Suppressor macrophage (primary cell): ENCODE measurements at places on chromosomes 3 and 15.

- no peak for DNase-seq
Measured at GRCh38 chr3:49759226-49759625, 27.1 kb downstream of the IP6K1 start.

- DNase-seq = no peak
Measured at GRCh38 chr3:98534734-98535133, 3.0 kb downstream of the GPR15 start.

GRCh38 chr15:41024131-41024530, 70.9 kb downstream of the CHAC1 start:
- DNase-seq = no peak

- DNase-seq = no peak
Measured at GRCh38 chr15:30923429-30923828, 19.7 kb downstream of the FAN1 start.

- no peak for DNase-seq
Measured at GRCh38 chr3:144119633-144120032, 148.0 kb downstream of the DIPK2A start.

DNA sequence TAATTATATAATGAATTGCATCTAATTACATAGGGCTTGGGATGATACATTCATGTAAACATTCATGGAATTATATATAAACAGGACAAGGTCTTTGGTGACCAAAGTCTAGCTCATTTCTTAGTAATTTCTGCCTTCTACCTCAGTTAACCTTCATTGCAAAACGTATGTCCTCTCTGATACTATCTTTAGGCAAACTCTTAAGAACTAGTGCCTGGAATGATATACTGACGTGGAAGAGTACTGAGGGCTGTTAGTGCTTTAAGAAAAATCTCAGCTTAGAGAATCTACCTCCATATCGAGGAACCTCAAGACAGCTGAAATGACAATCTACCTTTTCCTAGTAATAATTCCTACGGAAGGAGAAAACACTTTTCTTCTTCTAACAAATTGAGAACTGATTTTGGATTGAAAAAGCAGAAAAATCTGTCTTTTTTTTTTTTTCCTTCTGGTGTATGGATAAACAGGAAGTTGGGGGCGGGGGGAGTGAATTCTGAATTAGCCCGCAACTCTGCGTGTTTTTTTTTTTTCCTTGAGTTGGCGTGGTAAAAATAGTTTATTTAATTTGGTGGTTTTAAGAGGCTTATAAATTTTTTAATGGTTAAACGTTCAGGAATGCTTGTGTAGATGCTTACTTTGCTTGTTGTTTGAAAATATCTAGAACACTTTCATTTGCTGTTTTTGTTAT, 43.2 kb downstream of the RARB start:
- peak; percentile 35 for DNase-seq

- DNase-seq = no peak
Measured at GRCh38 chr3:39965461-39965860, 156.1 kb downstream of the MYRIP start.

- DNase-seq = no peak
Measured at GRCh38 chr3:109685084-109686079, 348.0 kb upstream of the DPPA4 start.

- DNase-seq = no peak
Measured at GRCh38 chr3:11534011-11534792, 109.5 kb downstream of the VGLL4 start.

GRCh38 chr15:63414474-63415120, 33.0 kb upstream of the CA12 start:
- no peak for DNase-seq

GRCh38 chr15:76010613-76011012, 1.6 kb downstream of the NRG4 start:
- DNase-seq = no peak

DNA sequence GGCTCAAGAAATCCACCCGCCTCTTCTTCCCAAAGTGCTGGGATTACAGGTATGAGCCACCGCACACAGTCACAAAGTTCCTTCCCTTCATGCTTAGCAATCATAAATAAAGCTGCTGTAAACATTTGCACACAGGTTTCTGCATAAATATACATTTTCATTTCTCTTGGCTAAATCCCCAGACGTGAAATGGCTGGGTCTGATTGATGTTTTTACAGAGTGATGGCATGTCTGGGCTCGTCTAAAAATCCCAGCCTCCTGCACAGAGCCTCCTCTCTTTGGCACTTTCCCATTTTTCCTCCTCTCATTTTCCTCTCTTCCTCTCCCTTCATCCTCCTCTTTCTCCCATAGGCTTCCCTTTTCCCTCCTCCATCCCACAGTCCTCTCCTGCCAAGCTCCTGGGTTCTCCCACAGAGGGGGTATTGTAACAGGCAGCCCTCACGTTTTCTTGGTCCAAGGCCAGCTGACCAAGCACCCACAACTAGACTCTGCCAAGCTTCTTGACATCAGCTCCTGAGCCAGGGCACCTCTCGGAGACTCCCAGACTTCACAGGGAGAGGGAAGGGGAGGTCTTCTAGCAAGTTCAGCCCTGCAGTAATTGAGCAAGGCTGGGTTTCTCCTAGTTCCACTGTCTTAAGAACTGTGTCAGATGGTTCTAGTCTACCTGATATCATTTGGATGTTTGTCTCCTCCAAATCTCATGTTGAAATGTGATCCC, 10.5 kb upstream of the PLA2G4E start:
- DNase-seq = no peak

GRCh38 chr3:195122261-195122660, 148.7 kb downstream of the XXYLT1 start:
- DNase-seq = no peak

DNA sequence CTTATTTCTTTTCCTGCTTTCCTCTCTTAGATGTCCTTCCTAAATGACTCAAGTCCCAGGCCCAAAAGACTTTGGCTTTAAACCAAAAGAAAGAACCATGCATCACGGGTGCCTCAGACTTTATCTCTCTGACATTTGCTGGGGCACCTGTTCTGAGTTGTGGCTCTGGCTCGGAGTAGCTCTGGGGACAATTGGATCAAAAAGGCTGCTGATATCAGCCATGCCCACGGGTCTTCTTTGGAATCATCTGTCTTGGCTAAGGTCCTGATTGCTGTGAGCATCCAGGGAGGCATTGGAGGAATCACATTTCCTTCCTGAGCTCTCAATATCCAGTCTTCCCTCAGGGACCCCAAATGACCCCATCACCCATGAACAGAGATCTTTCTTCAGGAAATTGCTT, 59.9 kb downstream of the CLSTN2 start:
- DNase-seq = no peak

GRCh38 chr15:58505581-58505980, 73.8 kb downstream of the LIPC start:
- no peak for DNase-seq

- no peak for DNase-seq
Measured at GRCh38 chr15:39770748-39771689, 11.6 kb downstream of the FSIP1 start.

DNA sequence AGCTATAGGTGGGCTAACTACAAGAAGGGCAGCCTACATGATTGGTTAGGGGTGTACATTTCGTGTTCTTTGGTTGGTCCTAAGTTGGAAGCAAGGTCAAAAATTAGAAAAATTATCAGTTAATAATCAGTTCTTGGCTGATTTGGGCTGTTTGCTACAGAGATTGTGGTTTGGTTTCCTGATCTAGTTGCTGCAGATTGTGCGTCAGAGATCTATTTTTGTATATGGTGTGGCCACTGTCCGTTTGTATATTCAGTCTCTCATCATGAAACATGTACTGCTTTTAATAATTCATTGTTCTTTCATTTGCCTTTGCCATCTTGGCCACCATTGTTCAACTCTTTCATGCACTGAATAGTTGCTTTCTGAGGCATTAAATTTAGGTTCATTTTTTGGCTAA, 80.9 kb downstream of the LRRC3B start:
- no peak for DNase-seq

DNA sequence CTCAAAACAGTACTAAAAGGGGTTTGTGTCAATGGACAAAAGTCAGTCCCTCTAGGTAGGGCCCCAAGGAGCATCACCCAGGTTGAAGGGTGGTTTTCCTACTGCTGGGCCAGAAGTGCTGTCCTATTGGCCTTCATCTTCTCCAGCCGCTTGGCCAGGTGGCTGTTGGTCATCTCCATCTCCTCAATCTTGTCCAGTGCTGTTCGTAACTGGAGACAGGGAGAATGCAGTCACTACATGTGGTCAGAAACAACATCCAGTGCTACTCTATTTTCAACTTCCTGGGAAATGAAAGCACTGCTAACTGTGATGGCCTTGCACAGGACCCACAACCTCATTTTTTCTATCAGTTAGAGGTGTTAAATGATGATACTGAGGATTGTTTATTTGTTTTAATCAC, 60.4 kb downstream of the MLH1 start:
- no peak for DNase-seq

GRCh38 chr3:30443756-30444673, 162.4 kb upstream of the TGFBR2 start:
- no peak for DNase-seq

GRCh38 chr15:28960979-28961378, 75.2 kb downstream of the APBA2 start:
- no peak for DNase-seq

DNA sequence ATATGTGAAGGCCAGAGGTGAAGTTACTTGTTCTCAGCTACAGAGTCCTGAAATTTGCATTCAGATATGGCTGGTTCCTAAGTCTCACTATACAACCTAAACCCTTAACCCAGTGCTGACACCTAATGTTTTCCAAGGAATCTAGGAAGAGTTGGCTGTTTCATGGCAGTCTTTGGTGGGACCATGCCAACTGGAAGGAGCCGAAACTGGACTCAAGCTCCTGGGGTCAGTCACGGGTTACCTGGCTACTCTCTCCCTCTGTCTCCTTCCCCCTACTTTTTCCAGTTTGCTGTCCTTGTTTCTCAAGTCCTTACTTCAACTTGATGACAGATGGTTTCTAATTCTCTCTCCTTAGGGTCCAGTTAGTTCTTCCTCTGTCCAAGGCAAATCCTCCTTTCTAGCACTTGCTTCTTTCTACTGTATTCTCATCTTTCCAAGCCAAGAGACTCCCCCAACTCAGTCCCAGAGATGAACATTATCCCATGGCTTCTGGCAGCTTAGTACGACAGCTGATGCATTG, 88.6 kb upstream of the COL6A5 start:
- DNase-seq = no peak

DNA sequence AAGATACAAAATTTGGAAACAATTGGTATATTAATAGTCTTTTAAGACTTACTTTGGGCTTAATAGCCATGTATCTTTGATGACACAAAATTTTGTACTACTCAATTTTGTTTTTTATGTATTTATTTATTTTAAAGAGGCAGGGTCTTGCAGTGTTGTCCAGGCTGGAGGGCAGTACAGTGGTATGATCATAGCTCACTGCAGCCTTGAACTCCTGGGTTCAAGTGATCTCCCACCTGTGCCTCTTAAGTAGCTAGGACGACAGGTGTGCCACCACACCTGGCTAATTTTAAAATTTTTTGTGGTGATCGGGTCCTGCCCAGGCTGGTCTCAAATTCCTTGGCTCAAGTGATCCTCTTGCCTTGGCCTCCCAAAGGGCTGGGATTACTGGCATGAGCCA, 6.5 kb downstream of the SPRED1 start:
- no peak for DNase-seq

DNA sequence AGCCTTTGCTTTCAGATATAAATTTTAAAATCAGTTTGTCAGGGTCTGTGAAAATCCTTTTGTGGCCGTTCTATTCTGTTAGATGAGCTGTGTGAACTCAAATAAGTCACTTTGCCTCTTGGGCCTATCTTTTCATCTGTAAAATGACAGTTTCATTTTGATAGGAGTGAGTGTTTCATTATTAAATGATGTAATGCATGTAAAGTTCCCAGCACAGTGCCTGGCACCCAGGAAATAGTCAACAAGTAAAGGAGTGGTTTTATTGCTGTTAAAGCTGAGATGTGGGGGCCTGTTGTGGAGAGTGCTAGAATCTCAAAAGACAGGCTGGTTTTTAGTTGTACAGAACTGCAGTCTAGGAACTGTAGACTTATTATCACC, 394.5 kb upstream of the CFAP20DC start:
- no peak for DNase-seq

DNA sequence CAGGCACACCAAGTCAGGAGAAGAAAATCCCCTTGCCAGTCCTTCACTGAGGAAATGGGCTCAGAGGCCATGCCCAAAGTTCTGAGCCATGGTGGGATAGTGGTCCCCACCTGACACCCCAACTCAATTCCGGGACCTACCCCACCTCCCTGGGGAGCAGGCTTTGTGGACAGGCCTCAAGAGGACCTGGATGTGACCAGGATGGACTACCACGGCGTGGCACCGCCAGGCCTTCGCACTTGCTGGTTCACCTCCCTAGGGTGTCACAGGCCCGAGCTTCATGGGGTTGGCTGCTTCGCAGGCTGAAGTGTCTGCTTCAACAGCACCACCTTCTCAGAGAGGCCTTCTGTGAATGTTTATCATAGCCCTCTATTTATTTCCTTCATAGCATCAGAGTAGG, 31.7 kb downstream of the POC1A start:
- no peak for DNase-seq

GRCh38 chr15:87746333-87746732, 510.2 kb downstream of the NTRK3 start:
- DNase-seq = no peak

- DNase-seq = no peak
Measured at GRCh38 chr3:157832588-157832987, 273.6 kb downstream of the SHOX2 start.

DNA sequence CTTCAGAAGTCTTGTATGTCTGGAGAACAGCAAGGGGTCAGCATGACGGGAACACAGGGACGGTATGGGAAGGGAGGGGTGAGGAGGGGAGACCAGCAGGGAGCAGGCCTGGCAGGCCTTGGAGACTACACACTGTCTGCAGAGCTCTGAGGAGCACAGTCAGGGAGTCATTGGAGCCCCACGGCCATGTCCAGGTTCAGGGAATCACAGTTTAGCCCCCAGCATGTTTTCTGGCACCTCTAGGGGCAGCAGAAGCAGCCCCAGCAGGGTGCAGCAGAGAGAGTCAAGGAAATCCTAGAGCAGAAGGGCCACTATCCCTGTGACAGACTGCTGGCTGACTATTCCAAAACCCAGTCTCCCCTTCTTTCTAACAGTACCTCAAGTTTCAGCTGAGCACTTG, 3.2 kb downstream of the LAMP3 start:
- DNase-seq = peak; percentile 37

GRCh38 chr15:39142500-39142899, 438.4 kb upstream of the THBS1 start:
- DNase-seq = no peak

- no peak for DNase-seq
Measured at GRCh38 chr3:182364323-182364722, 429.0 kb upstream of the ATP11B start.

GRCh38 chr3:169865176-169865767, 4.5 kb downstream of the LRRC31 start:
- DNase-seq = peak; percentile 69

DNA sequence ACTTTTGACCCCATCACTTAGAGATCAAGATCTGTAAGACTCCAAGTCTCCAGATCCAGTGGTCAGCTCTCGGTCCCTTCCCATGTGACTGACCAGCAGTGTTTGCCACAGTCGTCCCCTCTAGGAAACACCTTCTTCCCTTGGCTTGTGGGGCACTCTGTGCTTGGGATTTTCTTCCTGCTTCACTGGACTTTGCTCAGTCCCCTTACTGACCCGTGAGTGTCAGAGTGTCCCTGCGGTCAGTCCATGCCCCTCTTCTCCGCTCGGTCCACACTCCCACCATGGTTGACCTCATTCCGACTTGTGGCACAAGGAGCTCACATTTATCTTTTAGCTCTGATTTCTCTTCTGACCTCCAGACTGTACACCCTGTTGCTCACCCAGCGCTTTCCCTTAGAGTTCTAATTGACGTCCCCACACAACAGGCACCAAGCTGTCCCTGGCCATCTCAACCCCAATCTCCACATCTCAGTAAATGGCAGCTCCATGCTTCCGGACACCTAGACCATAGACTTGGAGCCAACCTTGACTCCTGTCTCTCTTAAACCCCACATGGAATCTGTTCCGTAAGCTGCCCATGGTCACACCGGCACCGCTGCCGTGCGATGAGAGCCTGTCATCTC, 67.9 kb downstream of the APBA2 start:
- DNase-seq = no peak
